Hippocampal formation (tissue), 2 donors: ENCODE measurements at places on chromosomes 7 and 10.

- no peak for DNase-seq
Measured at GRCh38 chr7:133871757-133872156, 255.4 kb upstream of the LRGUK start.

GRCh38 chr7:143321734-143322133, 5.8 kb downstream of the CLCN1 start:
- DNase-seq = no peak

DNA sequence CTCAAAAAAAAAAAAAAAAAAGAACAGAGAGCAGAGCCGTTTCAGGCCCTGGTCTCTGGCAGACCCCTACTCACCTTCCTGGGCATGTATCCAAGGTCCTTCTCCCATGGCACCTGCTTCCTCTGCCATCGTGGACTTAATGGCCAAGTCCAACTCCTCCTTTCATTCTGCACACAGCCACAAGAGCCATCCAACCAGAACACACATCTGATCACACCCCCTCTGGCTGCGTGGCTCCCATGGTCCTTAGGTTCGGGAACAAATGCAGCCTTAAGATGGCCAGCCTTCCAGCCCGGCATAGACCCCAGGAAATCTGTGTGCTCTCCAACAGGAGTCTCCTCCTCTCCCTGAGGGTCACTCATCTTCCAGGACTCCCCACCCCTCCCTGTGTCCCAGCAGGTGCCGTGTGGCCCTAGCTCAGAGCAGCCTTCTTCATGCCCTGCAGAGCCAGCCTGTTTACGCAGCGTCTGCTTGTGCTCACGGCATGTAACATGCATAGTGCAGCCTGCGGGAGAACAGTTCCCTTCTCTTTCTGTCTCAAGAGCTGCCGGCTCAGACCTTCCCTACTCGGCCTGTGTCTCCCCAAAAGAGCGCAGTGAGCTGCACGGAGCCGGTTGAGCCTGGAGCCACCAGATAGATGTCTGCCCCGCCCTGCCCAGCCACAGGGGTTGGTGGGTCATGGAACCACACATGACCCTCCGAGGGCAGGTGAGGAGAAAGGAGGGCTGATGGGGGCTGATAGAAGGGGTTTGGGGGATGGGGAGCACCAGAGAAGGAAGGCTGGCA, 157.3 kb downstream of the NRF1 start:
- DNase-seq = no peak

DNA sequence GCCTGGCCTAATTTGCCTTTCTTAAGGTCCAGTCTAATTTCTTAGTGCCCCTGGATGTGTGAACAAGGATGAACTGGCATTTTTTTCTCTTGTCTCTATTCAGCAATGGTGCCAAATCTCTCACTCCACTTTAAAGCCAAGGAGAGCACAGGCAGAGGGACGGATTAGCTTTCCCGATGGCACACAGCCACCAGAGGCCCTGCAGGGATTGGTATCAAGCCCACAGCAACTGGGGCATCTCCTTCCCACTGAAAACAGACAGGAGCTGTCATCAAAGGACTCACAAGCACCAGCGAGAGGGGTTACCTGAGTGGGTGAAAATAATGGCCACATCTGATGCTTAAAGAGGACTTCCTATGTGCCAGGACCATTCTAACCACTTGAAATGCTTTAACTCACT, 83.1 kb downstream of the ITIH5 start:
- no peak for DNase-seq

GRCh38 chr10:43370671-43371215, 693 bp upstream of the FXYD4 start:
- DNase-seq = no peak

DNA sequence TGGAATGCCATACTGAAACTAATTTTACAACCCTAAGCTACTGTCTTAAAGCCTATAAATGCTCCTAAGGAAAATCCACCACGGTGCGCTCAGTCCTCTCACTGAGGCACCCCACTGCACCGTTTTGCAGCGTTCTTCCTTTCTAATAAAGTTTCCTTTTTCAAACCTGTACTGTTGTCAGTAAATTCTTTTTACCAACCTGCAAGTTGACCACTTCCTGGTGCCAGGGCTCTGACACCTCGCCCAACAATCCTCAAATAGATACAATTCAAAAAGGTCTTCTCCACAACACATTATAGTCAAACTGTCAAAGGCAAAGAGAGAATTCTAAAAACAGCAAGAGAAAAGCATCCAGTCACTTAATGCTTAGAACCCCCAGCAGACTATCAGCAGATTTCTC, 42.8 kb downstream of the HERPUD2 start:
- no peak for DNase-seq

- no peak for DNase-seq
Measured at GRCh38 chr7:81195033-81195432, 276.2 kb upstream of the SEMA3C start.

DNA sequence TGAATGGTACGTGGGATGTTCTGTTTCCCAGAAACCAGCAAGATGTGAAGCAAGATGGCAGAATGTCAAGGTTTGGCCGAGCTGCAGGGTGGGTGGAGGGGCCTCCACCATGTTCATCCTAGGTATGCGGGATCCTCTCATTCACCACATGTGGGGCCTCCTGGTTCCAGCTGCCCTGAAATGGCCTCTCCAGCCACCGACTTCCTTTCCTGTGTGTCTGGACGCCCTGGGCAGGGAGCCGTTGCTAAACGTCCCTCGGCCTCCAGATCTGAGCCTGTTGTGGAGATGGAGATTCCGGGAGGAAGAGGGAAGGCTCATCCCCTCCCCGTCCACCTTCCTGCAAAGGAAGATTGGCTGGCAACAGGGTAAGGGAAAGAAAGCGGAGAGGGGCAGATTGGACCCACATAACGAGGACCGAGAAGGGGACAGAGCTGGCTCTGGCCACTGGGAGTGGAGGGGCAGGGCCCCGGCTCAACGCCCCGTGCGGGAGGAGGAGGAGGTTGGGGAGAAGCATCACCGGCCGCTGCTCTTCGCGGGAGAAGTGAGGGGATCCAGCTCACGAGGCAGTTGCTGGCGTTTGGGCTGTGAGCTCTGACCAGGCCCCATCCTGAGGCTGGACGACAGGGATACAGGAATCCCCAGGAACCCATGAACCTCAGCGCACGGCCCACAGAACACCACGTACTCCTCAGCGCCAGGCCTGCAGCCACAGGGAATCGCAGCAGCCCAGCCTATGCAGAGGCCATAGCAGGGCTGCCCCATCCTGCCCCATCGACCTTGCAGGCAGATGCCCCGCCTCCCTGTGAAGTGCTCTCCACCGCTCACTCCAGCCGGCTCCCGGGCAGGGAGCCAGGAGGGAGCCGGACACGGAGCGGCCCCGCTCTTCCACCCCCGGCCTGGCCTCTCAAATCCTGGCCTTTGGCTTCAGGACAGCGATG, 98.3 kb downstream of the FOXL3 start:
- DNase-seq = no peak

DNA sequence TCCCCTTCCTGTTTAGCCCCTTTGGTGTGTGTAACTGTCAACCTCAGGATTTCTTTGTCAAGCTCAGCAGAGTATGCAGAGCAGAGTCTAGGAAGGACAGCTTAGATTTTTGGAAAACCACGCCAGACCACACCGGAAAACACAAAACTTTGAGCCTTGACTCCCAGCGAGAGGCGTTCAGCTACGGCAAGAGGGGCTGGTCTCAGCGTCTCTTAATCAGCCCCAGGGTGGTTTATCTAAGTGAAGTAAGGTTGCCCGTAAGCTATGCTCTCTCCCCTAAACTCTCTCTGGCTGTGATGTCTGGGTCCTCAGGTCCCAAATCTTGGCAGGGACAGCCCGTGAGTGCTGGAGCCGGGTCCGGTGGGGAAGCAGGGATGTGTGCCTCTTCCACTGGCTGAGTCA, 230.9 kb downstream of the KLF6 start:
- no peak for DNase-seq
